Nephron progenitor cell (in vitro differentiated cells): ENCODE measurements at places on chromosomes 16 and 17.
A peak's percentile ranks its signal among the peaks of the same experiment; 100 is the strongest.

GRCh38 chr16:87311387-87311786 lies 5.8 kb downstream of the C16orf95 start:
- DNase-seq: no peak
- peaks cover 34% of the 10 kb centered on the region for H3K4me1 ChIP-seq
- H3K27ac ChIP-seq: peak overlapping the region; percentile 32
- H3K4me3 ChIP-seq: no peak overlapping the region
- H3K36me3 ChIP-seq: peaks cover 12% of the 10 kb centered on the region

DNA sequence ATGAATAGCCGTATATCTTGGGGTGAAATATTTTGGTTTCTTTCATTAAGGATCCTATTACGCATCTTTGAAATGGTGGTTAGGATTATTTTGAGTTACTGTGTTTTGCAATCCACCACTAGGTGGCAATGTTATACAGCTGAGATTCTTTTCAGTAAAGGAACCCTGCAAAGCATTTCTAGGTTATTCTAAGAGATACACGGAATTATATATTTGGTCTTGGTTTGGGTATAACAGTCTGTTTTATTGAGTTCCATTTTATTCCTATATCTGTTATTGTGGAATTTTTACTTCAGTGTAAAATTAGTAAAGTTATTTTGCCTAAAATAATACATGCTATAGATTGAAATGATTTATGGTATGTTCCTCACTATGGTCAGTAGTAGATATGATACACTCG lies 62.9 kb upstream of the CPHXL start:
- no peak overlapping the region for H3K27ac ChIP-seq
- no peaks in the 10 kb centered on the region for H3K36me3 ChIP-seq
- peaks cover 9% of the 10 kb centered on the region for H3K4me1 ChIP-seq
- no peak overlapping the region for H3K4me3 ChIP-seq

DNA sequence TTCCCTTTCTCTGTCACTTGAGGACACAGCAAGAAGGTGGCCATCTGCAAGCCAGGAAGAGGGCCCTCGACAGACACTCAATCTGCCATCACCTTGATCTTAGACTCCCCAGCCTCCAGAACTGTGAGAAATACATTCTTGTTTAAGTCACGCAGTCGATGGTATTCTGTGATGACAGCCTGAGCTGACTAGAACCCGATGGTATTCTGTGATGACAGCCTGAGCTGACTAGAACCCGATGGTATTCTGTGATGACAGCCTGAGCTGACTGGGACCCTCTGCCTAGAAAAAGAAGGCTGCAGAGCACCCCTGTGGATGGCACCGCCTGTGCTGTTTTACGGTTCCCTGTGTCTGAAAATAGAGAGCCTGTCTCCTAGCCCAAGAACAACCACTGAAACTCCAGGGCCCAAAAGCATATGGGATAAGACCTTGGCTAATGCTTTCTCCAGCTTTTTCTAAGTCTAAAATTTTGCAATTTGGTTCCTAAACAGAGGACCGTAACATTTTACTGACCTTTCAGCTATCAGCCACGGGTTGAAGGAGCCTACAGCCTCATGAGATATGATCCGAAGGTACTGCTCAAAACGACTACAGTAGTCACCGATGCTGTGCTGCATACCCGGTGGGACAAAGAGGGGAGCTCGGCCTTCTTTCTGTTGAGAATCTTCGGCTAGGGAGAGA lies 33.1 kb upstream of the PITPNM3 start:
- H3K27me3 ChIP-seq: peaks cover 3% of the 10 kb centered on the region
- H3K36me3 ChIP-seq: peaks cover 83% of the 10 kb centered on the region
- H3K4me1 ChIP-seq: no peaks in the 10 kb centered on the region
- DNase-seq: no peak
- no peak overlapping the region for H3K4me3 ChIP-seq

DNA sequence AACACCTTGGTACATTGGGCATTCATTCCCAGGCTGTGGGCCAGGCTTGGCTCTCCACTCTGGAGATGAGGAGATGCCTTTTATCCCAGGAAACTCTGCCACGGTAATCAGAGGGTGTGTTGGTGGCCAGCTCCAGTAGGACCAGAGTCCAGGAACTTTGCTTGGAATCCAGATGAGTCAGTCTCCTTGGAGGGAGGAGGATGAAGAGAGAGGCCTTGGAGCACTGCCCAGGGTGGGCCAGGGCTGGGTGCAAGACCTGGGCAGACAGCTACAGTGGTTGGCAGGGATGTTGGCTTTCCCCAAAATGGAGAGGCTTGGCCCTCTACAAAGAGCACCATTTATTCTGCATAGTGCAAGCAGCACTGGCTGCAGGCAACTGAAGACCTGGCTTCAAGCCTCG lies 209.0 kb downstream of the RGS9 start:
- no peaks in the 10 kb centered on the region for H3K27me3 ChIP-seq
- H3K4me1 ChIP-seq: peaks cover 22% of the 10 kb centered on the region
- peaks cover 11% of the 10 kb centered on the region for H3K36me3 ChIP-seq
- no peak overlapping the region for H3K4me3 ChIP-seq

DNA sequence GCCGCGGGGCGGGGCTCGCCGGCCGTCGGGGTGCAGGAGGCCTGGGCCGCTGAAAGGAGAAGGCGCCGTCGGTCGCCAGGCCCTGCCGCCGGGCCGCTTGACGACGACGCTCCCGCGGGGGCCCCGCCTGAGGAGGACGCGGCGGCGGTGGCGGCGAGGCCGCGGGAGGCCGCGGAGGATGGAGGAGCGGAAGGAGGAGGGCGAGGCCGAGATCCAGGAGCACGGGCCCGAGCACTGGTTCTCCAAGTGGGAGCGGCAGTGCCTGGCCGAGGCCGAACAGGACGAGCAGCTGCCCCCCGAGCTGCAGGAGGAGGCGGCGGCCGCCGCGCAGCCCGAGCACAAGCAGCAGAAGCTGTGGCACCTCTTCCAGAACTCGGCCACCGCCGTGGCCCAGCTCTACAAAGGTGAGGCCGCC lies 430 bp downstream of the HAPSTR1 start:
- peak overlapping the region; percentile 88 for H3K4me3 ChIP-seq
- peaks cover 51% of the 10 kb centered on the region for H3K4me1 ChIP-seq
- H3K36me3 ChIP-seq: peaks cover 34% of the 10 kb centered on the region
- peaks cover 4% of the 10 kb centered on the region for H3K27me3 ChIP-seq
- H3K27ac ChIP-seq: no peak overlapping the region
- no peak for DNase-seq

- peaks cover 7% of the 10 kb centered on the region for H3K27me3 ChIP-seq
- H3K4me3 ChIP-seq: peak overlapping the region; percentile 40
- no peak for DNase-seq
- no peak overlapping the region for H3K27ac ChIP-seq
Measured at GRCh38 chr16:721765-722540, 1.0 kb downstream of the ANTKMT start.

DNA sequence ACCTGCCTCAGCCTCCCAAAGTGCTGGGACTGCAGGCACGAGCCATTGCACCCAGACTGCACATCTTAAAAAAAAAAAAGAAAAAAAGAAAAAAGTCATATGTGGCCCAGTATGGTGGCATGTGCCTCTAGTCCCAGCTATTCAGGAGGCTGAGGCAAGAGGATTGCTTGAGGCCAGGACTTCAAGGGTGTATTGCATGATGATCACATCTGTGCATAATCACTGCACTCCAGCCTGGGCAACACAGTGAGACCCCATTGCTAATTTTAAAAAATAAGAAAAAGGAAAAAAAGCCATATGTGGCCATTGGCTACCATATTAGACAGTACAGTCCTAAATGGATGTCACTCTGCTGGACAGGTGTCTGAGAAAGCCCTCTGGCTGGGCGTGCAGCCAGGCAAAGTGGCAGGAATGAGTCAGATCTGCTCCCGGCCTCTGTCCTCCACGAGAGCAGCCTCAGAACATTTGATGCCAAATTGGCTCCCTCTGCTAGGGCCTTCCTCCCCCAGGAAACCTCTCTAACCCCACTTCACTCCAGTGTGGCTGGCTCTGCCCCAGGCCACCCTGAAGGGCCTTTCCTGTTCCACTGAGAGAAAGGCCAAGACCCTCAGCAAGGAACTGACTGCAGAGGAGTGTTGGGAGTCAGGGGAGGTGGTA lies 14.7 kb downstream of the CA7 start:
- no peak overlapping the region for H3K4me3 ChIP-seq
- DNase-seq: no peak
- no peaks in the 10 kb centered on the region for H3K4me1 ChIP-seq
- H3K36me3 ChIP-seq: no peaks in the 10 kb centered on the region
- peaks cover 3% of the 10 kb centered on the region for H3K27me3 ChIP-seq

- H3K4me3 ChIP-seq: no peak overlapping the region
- peaks cover 2% of the 10 kb centered on the region for H3K27me3 ChIP-seq
- H3K27ac ChIP-seq: peak overlapping the region; percentile 57
- no peak for DNase-seq
Measured at GRCh38 chr16:28188085-28188916, 23.5 kb downstream of the XPO6 start.

DNA sequence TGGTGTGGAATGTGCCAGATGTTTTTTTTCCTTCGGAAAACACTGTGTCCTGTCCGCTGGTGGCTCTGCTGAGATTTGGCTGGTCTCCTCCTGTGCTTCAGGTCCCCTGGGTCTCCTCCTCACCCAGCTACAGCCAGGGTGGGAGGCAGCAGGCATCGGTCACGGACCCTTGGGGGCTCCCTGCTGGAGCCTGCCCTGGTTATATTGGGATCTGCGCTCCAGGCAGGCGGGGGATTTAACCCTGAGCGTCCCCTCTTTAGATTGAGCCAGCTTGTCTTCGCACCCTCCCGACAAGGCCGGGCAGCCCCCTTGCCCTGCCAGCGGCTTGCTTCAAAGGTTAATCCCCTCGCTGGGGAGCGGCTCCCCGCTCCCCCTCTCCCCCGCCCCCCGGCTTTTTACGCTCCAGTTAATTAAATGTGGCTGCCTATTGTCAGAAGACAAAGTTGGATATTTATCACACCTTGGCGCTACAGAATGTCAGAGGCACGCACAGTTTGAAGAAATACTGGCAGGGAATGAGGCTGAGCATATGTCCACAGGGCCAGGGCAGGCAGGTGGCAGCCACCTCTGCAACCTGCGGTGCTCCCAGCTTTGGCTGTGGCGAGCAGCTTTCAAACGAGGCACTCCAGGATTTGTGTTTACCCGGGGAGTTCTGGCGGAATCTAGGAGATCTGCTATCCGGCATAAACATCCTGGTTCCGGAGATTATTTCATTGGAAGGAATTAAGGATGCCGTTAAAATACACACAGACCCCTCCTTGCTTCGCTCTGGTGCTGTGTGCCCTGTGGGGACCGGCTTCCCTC lies 38.2 kb upstream of the GSE1 start:
- peaks cover 30% of the 10 kb centered on the region for H3K27me3 ChIP-seq
- peaks cover 83% of the 10 kb centered on the region for H3K4me1 ChIP-seq
- peak; percentile 37 for DNase-seq
- H3K4me3 ChIP-seq: peak overlapping the region; percentile 52
- no peaks in the 10 kb centered on the region for H3K36me3 ChIP-seq

GRCh38 chr17:68148936-68149335 lies 98.9 kb upstream of the AMZ2 start:
- peaks cover 26% of the 10 kb centered on the region for H3K27me3 ChIP-seq
- H3K27ac ChIP-seq: no peak overlapping the region
- no peak overlapping the region for H3K4me3 ChIP-seq
- no peaks in the 10 kb centered on the region for H3K36me3 ChIP-seq

GRCh38 chr16:11393861-11394592 lies 48.8 kb downstream of the RMI2 start:
- H3K4me1 ChIP-seq: peaks cover 28% of the 10 kb centered on the region
- no peak overlapping the region for H3K4me3 ChIP-seq
- no peaks in the 10 kb centered on the region for H3K36me3 ChIP-seq
- DNase-seq: no peak
- H3K27ac ChIP-seq: no peak overlapping the region

GRCh38 chr16:30428055-30428454 lies 1.8 kb downstream of the DCTPP1 start:
- no peak overlapping the region for H3K27ac ChIP-seq
- no peak for DNase-seq
- H3K27me3 ChIP-seq: peaks cover 9% of the 10 kb centered on the region
- H3K4me3 ChIP-seq: peak overlapping the region; percentile 53
- peaks cover 14% of the 10 kb centered on the region for H3K4me1 ChIP-seq

DNA sequence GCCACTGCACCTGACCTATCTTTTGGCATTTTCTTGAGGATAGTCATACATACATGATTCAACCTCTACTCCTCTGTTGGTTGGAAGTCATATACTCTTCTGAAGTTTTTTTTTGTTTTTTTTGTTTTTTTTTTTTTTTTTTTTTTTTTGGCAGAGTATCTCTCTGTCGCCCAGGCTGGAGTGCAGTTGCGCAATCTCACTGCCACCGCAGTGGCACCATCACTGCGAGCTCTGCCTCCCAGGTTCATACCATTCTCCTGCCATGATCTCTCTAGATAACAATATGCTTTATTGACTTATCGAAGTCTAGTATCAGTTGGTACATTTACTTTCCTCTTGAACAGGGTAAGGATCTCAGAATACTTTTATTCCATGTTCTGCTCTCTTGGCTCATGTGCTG lies 224.2 kb upstream of the WSCD1 start:
- H3K27ac ChIP-seq: no peak overlapping the region
- H3K4me1 ChIP-seq: no peaks in the 10 kb centered on the region
- no peaks in the 10 kb centered on the region for H3K36me3 ChIP-seq
- H3K4me3 ChIP-seq: no peak overlapping the region
- no peak for DNase-seq
- peaks cover 7% of the 10 kb centered on the region for H3K27me3 ChIP-seq

DNA sequence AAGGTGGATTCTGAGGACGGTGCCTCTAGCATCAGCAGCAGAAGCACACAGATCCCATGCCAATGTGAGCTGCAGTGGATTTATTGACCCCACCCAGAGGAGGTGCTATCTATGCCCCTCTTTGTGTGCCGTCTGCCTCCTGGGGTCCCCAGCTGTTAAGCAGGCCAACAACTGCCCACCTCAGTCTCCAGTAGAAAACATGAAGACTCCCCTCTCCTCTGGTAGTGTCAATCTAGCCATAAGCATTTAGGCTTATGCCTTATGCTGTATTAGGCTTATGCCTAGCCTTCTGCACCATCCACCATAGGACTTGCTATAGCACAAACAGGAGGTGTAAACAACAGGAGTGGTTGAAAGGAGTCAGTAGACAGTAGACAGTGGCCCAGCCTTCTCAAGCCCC lies 417.9 kb upstream of the C16orf82 start:
- peaks cover 20% of the 10 kb centered on the region for H3K27me3 ChIP-seq
- H3K36me3 ChIP-seq: no peaks in the 10 kb centered on the region
- DNase-seq: no peak
- H3K27ac ChIP-seq: no peak overlapping the region
- H3K4me3 ChIP-seq: no peak overlapping the region

DNA sequence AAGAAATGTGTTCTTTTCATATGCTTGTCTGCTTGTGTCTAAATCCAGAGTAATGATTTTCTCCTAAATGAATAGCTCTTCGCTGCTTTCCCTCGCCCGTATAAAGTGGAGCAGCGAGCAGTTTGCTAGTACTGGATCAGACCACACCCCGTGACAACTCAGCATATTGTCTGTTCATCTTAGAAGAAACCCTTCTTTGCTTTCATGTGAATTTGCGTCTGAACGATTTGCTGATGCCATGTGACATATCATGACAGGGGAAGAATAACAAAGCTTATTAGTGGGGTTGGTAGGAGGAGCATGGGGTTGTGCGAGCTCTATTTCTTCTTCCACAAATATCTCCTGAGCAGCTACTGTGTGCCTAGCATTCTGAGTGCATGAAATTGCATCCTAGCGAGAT lies 44.1 kb upstream of the CACNG4 start:
- H3K4me1 ChIP-seq: peaks cover 12% of the 10 kb centered on the region
- H3K36me3 ChIP-seq: no peaks in the 10 kb centered on the region
- H3K27me3 ChIP-seq: no peaks in the 10 kb centered on the region
- no peak for DNase-seq
- no peak overlapping the region for H3K4me3 ChIP-seq

GRCh38 chr17:47189732-47190237 lies 690 bp upstream of the CDC27 start:
- H3K36me3 ChIP-seq: peaks cover 12% of the 10 kb centered on the region
- peaks cover 8% of the 10 kb centered on the region for H3K27me3 ChIP-seq
- H3K4me1 ChIP-seq: peaks cover 48% of the 10 kb centered on the region
- peak overlapping the region; percentile 96 for H3K4me3 ChIP-seq
- H3K27ac ChIP-seq: no peak overlapping the region

GRCh38 chr16:79217375-79218011 lies 383.0 kb downstream of the MAF start:
- H3K36me3 ChIP-seq: peaks cover 5% of the 10 kb centered on the region
- H3K4me1 ChIP-seq: peaks cover 43% of the 10 kb centered on the region
- DNase-seq: no peak
